ENCODE measurements at places on chromosomes 16 and 17. TPM values are rescaled to one million over a fixed set of nuclear protein-coding genes. Genes with fewer than 3 reads are reported as not detected.

DNA sequence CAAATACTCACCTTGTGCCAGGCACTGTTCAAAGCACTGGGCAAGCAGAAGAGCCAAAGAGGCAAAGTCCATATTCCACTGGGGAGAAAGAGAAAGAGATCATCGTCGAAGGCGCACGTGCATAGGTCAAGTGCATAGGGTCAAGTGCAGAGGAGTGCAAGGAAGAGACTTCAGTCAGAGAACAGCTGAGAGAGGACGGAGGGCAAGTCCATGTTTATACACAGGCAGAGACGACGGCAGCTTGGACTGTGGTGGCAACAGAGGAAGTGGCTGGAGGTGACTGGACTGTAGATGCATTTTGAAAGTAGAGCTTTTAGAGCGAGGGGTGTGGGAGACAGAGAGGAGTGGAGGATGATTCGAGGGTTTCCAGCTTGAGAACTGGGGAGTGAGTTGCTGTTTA, 74.7 kb upstream of the SDK2 start:
- DNase-seq: no peak

- DNase-seq: no peak
Observed at GRCh38 chr16:65154321-65154720, 32.5 kb upstream of the CDH11 start.

- DNase-seq: no peak
Observed at GRCh38 chr17:60077672-60078519, 825 bp downstream of the HEATR6 start.

- no peak for DNase-seq
Observed at GRCh38 chr17:39808409-39808997, 55.6 kb downstream of the IKZF3 start.

- no peak for DNase-seq
Observed at GRCh38 chr17:57540596-57540995, 204.5 kb downstream of the CCDC182 start.

DNA sequence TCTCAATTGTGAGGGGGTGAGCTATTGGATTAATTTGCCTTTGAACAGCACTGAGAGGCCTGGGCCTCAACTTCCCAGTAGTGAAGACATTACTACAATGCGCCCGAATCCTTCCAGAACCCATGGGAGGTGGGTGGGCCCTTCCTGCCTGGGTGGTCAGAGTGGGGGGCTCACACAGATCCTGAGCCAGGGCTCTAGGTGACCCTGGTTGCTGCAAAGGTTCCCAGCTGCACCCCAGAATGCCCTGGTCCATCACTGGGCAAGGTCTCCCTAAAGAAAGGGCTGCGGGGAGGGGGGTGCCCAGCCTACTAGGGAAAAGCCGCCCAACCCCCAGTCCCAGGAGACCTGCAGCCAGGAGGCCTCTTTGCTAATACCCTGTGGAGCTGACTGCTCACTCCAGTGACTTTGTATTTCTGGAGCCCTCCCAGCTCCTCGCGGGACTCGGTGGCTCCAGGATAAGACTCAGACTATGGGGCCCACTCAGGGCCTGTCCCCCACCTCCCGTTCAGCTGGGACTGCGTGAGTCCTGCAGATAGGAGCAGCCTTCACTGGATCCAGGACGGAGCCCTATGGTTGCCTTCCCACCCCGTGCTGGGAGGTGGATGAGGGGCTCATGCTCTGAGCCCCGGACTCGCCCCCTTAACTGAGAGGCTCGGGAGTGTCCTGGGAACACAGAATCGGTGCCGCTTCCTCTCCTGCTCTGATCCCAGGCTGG, 40.2 kb downstream of the SLC7A5 start:
- DNase-seq: no peak

DNA sequence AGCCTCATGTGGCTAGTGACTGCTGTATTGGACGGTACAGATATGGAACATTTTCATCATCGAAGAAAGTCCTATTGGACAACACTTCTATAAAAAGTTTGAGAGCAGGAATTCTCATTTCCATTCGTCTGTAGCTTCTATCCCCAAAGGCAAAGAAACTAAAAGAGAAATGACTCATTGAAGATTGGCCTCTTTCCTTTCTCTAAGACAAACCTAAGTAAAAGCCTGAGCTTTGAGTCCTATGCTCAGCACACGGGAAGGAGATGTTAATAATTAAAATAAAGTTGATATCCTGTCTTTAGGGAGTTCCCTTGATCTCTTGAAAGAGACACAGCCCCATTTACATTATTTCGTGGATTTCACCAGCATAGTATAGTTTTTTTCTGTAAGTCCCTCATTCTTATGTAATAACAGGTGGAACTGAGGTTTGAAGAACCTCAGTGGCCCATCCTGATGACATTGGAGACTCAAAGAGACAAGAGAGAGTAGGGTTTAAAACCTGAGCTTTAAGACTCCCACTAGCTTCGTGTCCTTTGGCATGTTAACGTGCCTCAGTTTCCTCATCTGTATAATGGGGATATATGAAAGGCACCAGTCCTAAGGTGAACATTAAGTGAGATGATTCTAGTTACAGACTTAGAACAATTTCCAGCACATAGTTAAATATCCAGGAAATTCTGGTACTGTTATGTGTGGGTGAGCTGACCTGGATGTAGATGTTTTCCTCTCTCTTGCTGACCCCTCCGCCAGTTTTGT, 174.0 kb downstream of the IRX3 start:
- no peak for DNase-seq

DNA sequence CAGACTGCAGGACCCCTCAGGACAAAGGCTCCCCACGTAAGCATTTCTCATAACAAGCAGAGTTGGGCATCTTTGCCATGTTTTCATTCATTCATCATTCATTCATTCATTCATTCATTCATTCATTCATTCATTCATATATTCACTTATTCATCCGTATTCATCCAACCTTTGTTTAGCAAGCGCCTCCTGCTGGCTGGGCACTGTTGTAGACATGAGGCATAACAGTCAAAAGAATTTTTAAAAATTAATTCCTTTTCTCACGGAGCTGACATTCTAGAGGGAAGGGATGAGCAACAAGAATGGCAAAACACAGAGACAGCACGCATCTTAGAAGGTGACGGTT, 351.7 kb upstream of the TNRC6C start:
- no peak for DNase-seq

DNA sequence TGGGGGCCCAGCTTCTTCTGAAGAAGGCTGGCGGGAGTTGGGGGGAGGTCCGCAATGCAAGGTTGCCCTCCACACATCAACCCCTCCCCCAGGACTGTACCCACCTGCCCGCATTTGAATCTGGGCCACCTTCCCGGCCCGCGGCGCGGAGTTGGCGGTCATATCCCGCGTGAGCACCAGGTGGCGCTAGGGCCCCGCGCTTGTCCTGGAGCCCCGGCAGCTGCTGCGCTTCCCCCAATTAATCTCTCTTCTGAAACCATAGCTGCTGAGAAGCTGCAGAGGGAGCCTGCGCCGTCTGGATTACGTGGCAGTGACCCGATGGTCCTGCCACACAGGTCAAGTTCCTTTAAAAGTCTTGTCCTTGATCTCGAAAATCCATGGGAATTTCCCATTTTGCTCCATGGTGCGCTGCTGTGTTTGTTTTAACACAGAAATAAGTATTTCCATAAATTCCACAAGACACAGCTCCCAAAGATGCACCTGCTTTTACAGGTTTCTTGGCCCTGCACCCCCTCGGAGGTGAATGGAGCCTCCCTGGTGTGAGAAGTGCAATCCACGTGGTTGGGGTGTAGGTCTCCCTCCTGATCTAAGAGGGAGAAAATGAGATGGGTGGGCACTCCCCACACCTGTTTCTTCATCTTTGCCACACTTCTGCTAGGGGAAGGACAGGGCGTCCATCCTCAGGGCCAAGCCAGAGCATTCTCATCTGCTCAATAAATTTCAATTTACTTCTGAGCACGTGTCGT, 22.1 kb downstream of the COX4I1 start:
- DNase-seq: peak; percentile 95

- DNase-seq: peak; percentile 28
Observed at GRCh38 chr16:49600976-49601375, 227.4 kb downstream of the C16orf78 start.

DNA sequence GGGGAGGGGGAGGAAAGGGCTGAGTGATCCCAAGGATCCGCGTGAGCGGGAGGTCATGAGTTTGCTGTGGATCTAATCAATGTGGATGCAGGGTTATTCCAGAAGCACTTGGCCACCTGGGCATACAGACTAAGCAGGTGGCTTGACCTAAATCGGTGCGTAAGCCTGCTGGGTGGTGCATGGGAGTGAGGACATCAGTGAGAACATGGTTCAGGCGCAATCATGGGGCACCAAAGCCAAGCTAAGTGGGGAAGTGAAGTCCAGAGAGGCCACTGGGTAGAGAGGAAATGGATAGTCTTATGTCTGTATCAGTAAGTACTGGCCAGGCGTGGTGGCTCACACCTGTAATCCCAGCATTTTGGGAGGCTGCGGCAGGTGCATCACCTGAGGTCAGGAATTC, 18.9 kb upstream of the MFSD6L start:
- peak; percentile 59 for DNase-seq

GRCh38 chr17:48568499-48569239, 9.5 kb downstream of the HOXB4 start:
- DNase-seq: no peak

PDP2 gene
- 33.5 TPM for total RNA-seq

YBX2 gene
- 2.3 TPM for total RNA-seq

ACE gene
- 14.1 TPM for total RNA-seq

KRT15 gene
- total RNA-seq: not detected
